Stimulated activated CD4-positive, alpha-beta T cell treated with anti-CD3 and anti-CD28 coated beads, Interleukin-4, amount 100 ng/mL, for 4 hours (primary cell): ENCODE measurements at places on chromosomes 5 and 9.

- no peak for DNase-seq
Observed at GRCh38 chr9:102518324-102518723, 476.8 kb upstream of the CYLC2 start.

DNA sequence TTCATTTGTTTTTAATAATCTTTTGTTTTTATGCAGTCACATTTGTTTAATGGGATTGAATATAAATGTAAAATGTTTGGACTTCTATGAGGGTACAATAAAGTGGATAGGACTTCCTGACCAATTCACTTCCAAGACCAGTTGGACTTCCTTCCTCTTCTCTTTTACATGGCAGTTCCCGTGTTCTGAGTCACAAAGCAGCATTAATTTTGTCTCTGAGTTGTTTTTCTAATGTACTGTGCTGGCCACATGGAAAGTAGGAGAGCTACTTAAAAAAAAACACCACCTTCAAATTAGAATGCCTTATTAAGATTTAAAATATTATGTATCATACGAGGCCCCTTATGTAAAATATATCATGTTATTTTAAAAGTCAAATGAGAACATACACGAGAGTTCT is 87.3 kb downstream of the CCDC171 start:
- no peak for DNase-seq

- no peak for DNase-seq
Observed at GRCh38 chr5:154077696-154078095, 38.9 kb downstream of the MFAP3 start.

GRCh38 chr5:72280581-72281069 is 39.4 kb downstream of the MRPS27 start:
- no peak for DNase-seq

GRCh38 chr5:118554241-118554640 is 434.1 kb downstream of the DTWD2 start:
- DNase-seq = no peak

DNA sequence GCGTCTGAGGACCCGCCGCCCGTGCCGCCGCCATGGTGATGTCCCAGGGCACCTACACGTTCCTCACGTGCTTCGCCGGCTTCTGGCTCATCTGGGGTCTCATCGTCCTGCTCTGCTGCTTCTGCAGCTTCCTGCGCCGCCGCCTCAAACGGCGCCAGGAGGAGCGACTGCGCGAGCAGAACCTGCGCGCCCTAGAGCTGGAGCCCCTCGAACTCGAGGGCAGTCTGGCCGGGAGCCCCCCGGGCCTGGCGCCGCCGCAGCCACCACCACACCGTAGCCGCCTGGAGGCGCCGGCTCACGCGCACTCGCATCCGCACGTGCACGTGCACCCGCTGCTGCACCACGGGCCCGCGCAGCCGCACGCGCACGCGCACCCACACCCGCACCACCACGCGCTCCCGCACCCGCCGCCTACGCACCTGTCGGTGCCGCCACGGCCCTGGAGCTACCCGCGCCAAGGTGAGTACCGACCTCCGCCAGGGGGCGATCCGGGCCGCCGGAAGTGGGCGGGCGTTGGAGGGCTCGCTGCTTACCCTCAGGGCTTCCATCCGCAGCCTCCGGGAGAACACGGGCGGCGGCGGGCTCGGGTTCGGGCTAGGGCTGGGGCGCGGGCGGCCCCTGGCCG is 8.5 kb downstream of the PRR7 start:
- DNase-seq = peak; percentile 90

GRCh38 chr5:79613549-79613948 is 1.3 kb downstream of the TENT2 start:
- no peak for DNase-seq

DNA sequence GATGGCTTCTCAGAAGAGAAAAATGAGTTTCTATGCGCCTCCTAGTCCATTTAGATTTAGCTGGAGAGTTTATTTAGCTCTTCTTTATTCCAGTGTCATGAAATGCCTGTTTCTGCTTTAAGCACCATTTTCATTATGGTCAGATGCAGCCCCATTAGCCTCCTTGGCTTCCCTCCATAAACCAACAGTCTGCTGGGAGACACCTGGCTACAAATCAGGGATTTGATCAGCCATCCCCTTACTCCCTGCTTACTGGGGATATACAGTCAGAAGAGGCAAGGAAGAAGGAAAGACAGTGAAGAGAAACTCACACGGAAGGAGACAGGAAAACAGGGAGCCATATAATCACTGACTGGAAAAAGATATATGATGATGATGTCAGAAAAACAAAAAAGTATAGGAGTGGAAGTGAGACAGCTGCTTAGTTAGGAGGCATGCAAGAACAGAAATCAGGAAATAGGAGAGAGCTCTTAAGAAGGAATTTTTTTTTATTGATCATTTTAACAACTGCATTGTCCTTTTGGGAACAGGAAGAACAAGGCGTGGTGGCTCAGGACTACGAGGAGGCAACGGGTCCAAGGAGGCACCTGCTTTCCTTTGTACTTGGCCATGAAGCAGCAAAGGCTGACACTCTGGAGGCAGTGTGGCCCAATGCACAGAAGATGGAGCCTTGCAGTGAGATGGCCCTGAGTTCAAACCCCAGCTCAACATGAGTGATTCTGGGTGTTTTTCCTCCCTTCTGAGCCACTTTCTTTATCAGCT is 56.1 kb downstream of the MED27 start:
- no peak for DNase-seq

DNA sequence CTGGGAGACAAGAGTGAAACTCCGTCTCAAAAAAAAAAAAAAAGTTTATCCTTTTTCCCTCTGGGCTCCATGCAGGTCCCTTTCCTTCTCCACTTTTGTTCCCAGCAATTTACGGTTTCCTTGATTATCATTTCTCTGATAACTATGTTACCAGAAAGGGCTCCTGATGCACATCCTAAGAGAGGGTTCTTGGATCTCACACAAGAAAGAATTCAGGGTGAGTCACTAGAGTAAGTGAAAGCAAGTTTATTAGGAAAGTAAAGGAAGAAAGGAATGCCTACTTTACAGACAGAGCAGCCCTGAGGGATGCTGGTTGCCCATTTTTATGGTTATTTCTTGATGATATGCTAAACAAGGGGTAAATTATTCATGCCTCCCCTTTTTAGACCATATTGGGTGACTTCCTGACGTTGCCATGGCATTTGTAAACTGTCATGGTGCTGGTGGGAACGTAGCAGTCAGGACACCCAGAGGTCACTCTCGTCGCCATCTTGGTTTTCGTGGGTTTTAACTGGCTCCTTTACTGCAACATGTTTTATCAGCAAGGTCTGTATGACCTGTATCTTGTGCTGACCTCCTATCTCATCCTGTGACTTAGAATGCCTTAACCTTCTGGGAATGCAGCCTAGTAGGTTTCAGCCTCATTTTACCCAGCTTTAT is 13.5 kb upstream of the MELK start:
- DNase-seq = no peak

DNA sequence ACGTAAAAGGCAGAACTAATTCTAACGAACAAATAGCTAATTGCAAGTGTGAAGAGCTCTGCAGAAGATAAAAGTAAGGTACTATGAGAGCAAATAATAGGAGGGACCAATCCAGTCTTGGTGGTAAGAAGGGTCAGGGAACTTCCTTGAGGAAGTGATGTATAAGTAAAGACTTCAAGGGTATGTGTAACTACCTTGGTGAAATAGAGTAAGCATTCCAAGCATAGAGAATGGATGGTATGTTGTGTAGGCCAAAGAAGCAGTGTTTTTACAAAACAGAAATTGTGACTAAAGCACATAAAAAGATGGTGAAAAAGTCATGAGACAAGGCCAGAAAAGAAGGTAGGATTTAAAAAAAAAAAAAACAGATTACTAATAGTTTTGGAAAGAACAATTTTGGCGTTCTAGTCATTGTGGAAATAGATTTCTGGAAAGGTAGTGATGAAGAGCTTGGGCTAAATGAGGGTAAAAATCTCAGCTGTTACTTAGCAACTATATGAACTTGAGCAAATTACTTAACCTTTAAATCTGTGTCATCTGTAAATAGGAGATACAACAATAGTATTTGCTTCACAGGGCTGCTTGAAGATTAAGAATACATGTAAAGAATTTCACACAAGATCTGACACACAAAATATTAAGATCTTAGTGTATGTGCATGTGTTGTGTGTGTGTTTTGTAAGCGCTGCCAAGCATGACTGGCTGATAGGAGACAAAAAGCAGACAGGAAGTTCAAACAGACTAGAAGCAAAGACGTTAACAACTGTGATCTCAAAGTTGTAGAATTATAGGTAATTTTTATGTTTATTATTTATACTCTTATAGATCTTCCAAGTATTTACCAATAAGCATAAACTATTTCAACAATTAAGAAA is 73.5 kb downstream of the NR6A1 start:
- DNase-seq = no peak

DNA sequence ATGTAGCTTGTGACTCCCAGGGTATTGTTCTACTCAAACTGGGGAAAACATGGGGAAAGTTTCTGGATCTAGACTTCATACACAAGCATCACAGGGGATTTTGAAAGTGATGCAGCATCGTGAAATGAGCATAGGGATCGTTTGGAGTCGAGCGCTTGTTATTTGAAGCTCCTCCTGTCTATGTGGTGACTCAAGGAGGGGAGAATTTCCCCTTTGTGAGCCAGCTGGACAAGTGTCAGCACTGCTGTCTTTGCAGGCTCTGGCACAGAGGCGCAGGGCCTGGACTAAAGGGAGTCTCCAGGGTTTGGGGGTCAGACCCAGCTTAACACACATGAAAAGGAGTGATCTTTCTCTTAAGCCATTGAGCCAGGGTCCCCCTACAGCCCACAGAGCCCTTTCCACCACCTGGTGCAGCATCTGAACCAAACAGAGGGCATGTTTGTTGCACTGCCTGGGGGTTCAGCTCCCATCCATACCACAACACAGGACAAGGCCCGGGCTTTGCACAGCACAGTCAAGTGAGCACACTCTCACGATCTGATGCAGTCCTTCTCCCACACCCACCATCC is 51.0 kb downstream of the IRF1 start:
- no peak for DNase-seq

DNA sequence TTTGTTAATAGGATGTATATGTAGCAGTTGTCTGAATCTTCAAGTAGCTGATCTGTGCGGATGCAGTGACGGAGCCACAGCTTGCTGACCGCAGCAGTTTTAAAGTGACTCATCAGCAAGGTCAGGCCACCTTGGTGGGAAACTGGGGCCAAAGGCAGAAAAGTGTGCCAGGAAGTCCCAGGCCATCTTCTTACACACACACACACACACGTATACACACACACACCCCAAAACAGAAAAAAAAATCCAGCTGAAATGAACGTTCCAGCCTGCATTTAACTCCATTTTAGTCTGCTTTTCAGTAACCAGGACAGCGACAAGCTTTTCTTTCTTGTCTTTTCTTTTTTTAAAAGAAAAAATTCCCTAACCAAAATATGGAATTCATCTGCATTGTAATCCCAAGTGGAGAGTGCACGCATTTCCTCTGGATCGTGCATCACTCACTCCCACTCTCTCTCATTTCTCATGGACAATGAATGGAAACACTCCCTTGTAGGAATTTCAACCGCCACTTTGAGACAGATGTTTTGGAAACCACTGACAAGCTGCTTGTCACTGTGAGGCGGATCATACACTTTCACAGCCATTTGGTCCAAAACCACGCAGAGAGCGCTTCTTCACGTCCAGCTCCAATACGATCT is 103.9 kb downstream of the LHFPL2 start:
- no peak for DNase-seq

GRCh38 chr9:99472240-99472915 is 250.3 kb downstream of the SEC61B start:
- no peak for DNase-seq

- no peak for DNase-seq
Observed at GRCh38 chr5:6383376-6383775, 5.0 kb upstream of the MED10 start.

GRCh38 chr9:86368871-86369521 is 14.8 kb upstream of the TUT7 start:
- DNase-seq = no peak

DNA sequence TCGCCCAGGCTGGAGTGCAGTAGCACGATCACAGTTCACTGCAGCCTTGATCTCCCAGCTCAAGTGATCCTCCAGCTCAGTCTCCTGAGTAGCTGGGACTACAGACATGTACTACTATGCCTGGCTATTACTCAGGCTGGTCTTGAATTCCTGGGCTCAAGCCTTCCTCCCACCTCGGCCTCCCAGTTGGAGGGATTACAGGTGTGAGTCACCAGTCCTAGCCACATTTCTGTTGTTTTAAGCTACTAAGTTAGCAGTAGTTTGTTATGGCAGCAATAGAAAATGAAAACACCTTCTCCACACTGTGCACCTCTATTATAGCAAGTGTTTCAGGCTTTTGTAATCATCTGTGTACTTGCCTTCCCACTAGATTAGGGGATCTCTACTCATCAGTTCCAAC is 588.9 kb upstream of the TLE4 start:
- DNase-seq = no peak

DNA sequence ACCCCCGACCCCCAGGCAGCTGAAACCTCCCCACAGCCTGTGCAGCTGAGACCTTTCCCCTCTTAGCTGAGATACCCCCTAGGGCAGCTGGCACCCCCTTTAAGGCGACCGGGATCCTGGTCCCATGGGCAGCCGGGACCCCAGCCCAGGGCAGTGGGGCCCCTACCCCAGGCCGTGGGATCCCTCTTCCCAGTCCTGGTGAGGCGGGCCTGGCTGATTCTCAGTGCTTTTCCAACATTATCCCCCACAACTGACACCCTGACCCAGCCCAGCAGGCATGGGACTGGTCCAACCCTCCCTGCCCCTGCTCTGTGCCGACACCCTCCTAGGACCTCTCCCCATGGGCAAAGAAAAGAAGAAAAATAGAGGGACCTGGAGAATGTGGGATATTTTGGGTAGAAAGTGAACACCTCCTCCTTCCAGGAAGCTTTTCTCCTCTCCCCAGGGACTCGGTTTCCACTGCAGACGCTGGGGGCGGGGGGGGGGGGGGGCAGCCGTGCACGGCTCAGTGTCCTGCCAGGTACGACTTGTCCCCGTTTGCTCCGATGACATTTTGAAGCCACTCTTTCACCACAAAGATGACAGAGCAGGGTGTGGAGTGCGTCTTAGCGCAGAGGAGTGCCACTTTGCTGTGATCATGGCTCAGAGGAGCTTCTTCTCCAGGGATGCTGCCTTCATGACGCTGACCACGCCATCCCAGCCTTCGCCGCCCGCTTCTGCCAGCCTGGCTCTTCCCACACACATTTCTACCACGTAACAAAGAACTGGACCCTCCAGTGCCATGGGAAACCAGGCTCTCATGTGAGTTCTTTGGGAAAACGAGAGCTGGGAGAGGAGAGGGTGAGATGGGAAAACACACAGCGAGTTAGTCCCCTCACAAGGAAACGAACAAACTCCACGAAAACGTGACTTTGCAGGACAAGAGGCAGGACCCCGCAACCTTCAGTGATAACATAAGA is 47.5 kb downstream of the MRPL36 start:
- DNase-seq = no peak

DNA sequence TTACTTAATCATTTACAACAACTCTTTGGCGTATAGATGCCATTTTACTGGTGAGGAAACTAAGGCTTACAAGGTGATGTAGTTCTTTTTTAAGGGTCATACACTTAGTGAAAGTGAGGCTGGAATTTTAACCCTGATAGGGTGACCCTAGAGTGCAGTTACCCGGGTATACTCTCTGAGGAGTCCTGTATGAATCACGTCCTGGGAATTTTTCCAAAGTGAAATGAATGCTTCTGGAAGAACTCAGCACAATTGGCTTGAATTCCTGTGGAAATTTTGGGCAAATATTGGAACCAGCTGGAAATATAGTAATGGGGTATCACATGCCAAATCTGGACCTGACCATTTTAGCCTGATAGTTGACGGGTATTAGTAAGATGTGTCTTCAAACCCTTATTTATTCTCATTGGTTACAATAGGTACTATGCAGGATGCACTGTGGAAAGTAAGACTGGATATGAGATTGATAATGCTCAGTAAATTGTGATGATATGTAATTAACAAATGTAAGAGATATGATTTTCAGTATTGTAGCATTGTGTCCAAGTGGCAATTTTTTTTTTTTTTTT is 14.8 kb downstream of the SUB1 start:
- no peak for DNase-seq
